ENCODE measurements at places on chromosomes 11 and 22. TPM values are rescaled to one million over a fixed set of nuclear protein-coding genes. Genes with fewer than 3 reads are reported as not detected.

Gene CEND1
- not detected for total RNA-seq

- DNase-seq: no peak
Measured at GRCh38 chr11:27353593-27354358, 9.2 kb downstream of the CCDC34 start.

- DNase-seq: no peak
Measured at GRCh38 chr11:13929395-13929891, 33.1 kb upstream of the SPON1 start.

GRCh38 chr11:102399189-102399588 is 52.2 kb downstream of the BIRC2 start:
- DNase-seq: no peak

GRCh38 chr11:699116-699508 is 3.5 kb downstream of the TMEM80 start:
- no peak for DNase-seq

Data from endodermal cell (in vitro differentiated cells).